ENCODE measurements at places on chromosomes 16 and 17. TPM values are rescaled to one million over a fixed set of nuclear protein-coding genes. Genes with fewer than 3 reads are reported as not detected.

- H3K36me3 ChIP-seq, result no peaks in the 10 kb centered on the region
- H3K4me3 ChIP-seq, result no peak overlapping the region
- H3K4me1 ChIP-seq, result no peaks in the 10 kb centered on the region
Observed at GRCh38 chr17:61368832-61369450, 30.7 kb upstream of the TBX2 start.

The CES3 gene
- 6.4 TPM for total RNA-seq

GRCh38 chr17:52383493-52384100 lies 225.1 kb upstream of the CA10 start:
- no peak overlapping the region for H3K4me3 ChIP-seq
- H3K27me3 ChIP-seq, result no peaks in the 10 kb centered on the region
- no peaks in the 10 kb centered on the region for H3K4me1 ChIP-seq
- peak; percentile 13 for DNase-seq

DNA sequence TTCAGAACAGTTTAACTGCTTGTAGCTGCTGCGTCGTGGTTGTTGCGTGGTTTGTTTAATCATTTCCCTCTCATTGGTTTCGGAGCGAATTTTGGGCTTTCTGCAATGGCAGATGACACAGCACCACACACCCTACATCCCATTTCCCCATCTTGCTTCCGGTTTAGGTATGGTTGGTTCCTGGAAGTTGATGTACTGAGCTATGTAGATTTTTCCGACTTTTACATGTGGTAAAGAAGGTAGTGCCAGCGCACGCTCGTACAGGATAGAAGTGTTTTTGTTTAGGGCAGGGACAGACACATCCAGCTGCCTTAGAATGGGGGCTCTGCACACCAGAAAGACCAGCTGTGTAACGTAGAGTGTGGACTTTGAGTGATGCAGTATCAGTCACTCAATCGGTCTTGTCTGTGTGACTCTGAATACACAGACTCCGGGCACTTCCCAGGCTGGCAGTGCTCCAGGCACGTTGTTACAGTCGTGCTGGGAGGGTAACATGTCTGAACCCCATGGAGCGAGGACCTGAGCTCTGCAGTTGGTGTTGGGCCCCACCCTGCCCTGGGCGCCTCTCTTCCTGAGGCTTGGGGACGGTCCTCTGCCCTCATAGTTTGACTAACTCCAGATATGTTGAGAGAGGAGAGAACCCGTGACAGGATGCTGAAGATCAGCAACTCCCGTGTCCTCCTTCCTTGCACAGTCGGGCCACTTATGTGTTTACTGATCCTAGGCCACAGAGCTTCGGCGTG lies 172.0 kb upstream of the CHMP6 start:
- H3K4me3 ChIP-seq, result no peak overlapping the region
- H3K27ac ChIP-seq, result peak overlapping the region; percentile 94
- H3K4me1 ChIP-seq, result peaks cover 86% of the 10 kb centered on the region
- H3K36me3 ChIP-seq, result peaks cover 84% of the 10 kb centered on the region
